ENCODE measurements at places on chromosomes 12 and 14. TPM values are rescaled to one million over a fixed set of nuclear protein-coding genes. Genes with fewer than 3 reads are reported as not detected.

The MUCL1 gene
- not detected for total RNA-seq

The BATF gene
- 28.1 TPM for total RNA-seq

The AVPR1A gene
- total RNA-seq = not detected

The HOXC5 gene
- total RNA-seq = not detected

The CD27 gene
- total RNA-seq = 1.8 TPM

The SLC5A8 gene
- total RNA-seq = not detected

The KCNMB4 gene
- total RNA-seq = 0.83 TPM

DNA sequence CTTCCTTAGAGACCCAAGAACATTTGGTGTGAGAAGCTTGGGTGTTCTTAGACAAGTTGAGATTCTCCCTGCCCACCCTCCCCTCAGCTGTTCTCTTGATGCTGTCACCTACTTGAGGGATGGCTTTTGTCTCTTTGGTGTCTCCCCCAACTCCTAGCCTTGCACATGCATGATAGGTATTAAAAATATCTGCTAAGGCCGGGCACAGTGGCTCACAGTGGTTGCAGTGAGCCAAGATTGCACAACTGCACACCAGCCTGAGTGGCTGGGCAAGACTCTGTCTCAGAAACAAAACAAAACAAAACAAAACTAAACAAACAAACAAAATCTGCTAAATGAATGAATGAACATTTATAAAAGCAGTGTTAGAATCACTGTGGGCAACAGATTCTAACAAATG, 261.1 kb downstream of the AKAP6 start:
- no peaks in the 10 kb centered on the region for H3K36me3 ChIP-seq
- DNase-seq = no peak
- H3K4me3 ChIP-seq = no peak overlapping the region
- H3K27me3 ChIP-seq = no peaks in the 10 kb centered on the region
- H3K27ac ChIP-seq = no peak overlapping the region

- H3K27me3 ChIP-seq = no peaks in the 10 kb centered on the region
- no peaks in the 10 kb centered on the region for H3K4me1 ChIP-seq
- no peak overlapping the region for H3K4me3 ChIP-seq
- no peak overlapping the region for H3K27ac ChIP-seq
These were observed 18.6 kb downstream of the HIF1A start for GRCh38 chr14:61713724-61714437.

DNA sequence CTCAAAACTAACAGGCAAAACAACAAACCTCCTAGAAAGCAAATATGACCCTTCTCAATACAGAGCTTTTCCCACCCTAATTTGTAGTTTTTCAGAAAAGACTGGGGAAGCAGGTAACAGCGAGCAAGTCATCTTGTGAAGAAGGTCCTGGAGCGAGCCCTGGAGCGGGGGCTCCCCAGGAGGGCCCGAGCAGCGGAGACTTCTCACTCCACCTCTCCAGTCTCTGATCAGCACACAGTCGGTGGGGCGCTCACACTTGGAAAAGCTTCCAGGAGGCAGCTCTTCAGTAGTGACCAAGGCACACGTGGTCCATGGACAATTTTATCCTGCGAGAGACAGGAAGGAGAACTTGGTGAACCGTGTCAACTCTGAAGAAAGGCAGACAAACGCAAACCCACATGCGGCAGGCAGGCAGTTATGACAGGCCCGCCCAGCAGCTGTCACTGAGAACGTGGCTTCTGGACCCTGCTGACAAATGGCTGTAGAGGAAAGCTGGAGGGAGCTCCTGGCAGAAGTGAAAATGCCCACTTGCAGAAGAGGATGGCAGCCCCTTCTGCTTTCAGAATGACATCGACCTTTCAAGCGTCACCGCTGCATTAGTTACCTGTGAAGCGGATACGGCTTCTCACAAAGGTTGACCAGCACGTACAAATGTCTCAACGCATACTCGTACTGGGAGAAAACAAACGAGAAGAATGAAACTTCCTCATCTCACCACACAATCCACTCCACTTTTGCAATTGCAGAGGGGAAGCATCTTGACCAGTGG, 44.2 kb downstream of the LGMN start:
- H3K36me3 ChIP-seq = no peaks in the 10 kb centered on the region
- no peak overlapping the region for H3K27ac ChIP-seq
- no peaks in the 10 kb centered on the region for H3K27me3 ChIP-seq
- H3K4me1 ChIP-seq = no peaks in the 10 kb centered on the region

DNA sequence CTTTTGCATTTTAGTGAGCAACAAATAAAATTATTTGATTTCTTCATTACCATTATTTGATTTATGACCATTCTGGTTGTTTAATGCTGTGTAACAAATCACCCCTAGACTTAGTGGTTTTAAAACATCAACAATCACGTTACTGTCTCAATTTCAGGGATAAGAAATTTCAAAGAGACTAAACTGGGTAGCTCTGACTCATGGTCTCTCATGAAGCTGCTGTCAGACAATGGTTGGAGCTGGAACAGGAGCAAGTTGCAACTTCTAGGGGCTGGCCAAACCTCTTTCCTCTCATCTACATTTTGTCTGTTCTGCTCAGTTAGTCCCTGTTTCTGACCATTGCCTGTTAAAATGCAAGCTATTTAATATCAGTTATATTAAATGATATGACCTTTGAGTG, 517.0 kb downstream of the KCNH5 start:
- H3K27me3 ChIP-seq = no peaks in the 10 kb centered on the region
- no peak overlapping the region for H3K27ac ChIP-seq

GRCh38 chr12:51108136-51108535, 24.7 kb upstream of the CSRNP2 start:
- H3K27ac ChIP-seq = no peak overlapping the region
- no peak for DNase-seq
- peaks cover 89% of the 10 kb centered on the region for H3K36me3 ChIP-seq
- H3K4me3 ChIP-seq = no peak overlapping the region
- H3K4me1 ChIP-seq = no peaks in the 10 kb centered on the region
- no peaks in the 10 kb centered on the region for H3K27me3 ChIP-seq

- H3K27ac ChIP-seq = no peak overlapping the region
- H3K36me3 ChIP-seq = no peaks in the 10 kb centered on the region
- no peaks in the 10 kb centered on the region for H3K27me3 ChIP-seq
- no peaks in the 10 kb centered on the region for H3K4me1 ChIP-seq
- H3K4me3 ChIP-seq = no peak overlapping the region
- DNase-seq = no peak
These were observed 170.0 kb downstream of the SLC2A13 start for GRCh38 chr12:39935839-39936238.

DNA sequence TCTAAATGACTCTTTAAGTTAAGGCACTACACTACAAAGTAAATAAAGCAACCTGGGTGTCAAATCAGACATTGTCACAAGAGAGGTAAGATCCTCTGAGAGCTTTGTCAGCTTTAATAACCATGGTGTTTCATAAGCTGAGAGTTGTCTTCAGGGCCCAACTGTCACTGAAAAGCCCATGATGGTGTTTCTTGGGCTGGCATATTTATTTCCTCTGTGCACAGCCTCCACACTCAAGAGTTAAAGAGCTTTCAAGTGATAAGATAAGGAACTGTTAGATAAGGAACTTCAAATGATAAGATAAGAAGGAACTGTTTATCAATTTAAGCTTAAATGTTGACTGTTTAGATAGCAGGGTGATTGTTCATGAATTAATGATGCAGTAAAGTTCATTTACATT, 495.4 kb downstream of the TMEM117 start:
- no peak overlapping the region for H3K27ac ChIP-seq
- no peak overlapping the region for H3K4me3 ChIP-seq
- no peaks in the 10 kb centered on the region for H3K27me3 ChIP-seq
- DNase-seq = no peak
- H3K36me3 ChIP-seq = no peaks in the 10 kb centered on the region
- H3K4me1 ChIP-seq = no peaks in the 10 kb centered on the region

- H3K27ac ChIP-seq = no peak overlapping the region
- no peak for DNase-seq
- no peaks in the 10 kb centered on the region for H3K27me3 ChIP-seq
- H3K4me3 ChIP-seq = no peak overlapping the region
These were observed 12.8 kb downstream of the CFAP73 start for GRCh38 chr12:113162102-113163029.

Data from Peyer's patch (tissue), 4 donors.